Breast epithelium (tissue), 4 donors: ENCODE measurements at places on chromosomes 12 and 14. TPM values are rescaled to one million over a fixed set of nuclear protein-coding genes. Genes with fewer than 3 reads are reported as not detected.

Gene GPR137C
- total RNA-seq: 0.80 TPM

Gene OR4E2
- not detected for total RNA-seq

Gene A2M
- total RNA-seq: 281 TPM

Gene SERPINA10
- not detected for total RNA-seq

Gene TMTC1
- 49.9 TPM for total RNA-seq

Gene UNC79
- 0.29 TPM for total RNA-seq

Gene ANKRD33
- not detected for total RNA-seq

Gene NRIP2
- 0.16 TPM for total RNA-seq

Gene LGR5
- total RNA-seq: 0.15 TPM

Gene KLRG1
- total RNA-seq: 3.9 TPM

Gene GARIN6
- total RNA-seq: not detected

DNA sequence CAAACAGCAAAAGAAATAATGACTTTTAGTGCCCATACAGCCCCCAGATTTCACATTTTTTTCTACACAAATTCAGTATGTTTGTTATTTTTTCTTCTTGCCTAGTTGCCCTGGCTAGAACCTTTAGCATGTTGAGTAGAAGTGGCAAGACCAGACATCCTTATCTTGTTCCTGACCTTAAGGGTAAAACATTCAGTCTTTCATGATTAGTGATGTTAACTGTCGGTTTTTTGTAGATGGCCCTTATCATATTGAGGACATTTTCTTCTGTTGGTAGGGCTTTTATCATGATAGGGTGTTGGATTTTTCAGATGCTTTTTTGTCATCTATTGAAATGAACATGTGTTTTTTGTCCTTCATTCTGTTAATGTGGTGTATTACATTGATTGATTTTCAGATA, 17.1 kb downstream of the IRAK3 start:
- H3K4me1 ChIP-seq: no peaks in the 10 kb centered on the region
- H3K36me3 ChIP-seq: no peaks in the 10 kb centered on the region
- no peak overlapping the region for H3K4me3 ChIP-seq
- no peak for DNase-seq
- no peaks in the 10 kb centered on the region for H3K27me3 ChIP-seq

- H3K27ac ChIP-seq: peak overlapping the region; percentile 96
- DNase-seq: no peak
- peak overlapping the region; percentile 89 for H3K4me3 ChIP-seq
- H3K27me3 ChIP-seq: no peaks in the 10 kb centered on the region
Measured at GRCh38 chr12:6384499-6385436, 806 bp downstream of the LTBR start.

GRCh38 chr12:94725375-94726168, 75.2 kb upstream of the TMCC3 start:
- DNase-seq: no peak
- no peaks in the 10 kb centered on the region for H3K4me1 ChIP-seq
- no peaks in the 10 kb centered on the region for H3K36me3 ChIP-seq

- H3K4me3 ChIP-seq: no peak overlapping the region
- H3K36me3 ChIP-seq: no peaks in the 10 kb centered on the region
- DNase-seq: no peak
Measured at GRCh38 chr12:75944097-75944904, 87.3 kb downstream of the PHLDA1 start.

- H3K4me1 ChIP-seq: no peaks in the 10 kb centered on the region
- H3K36me3 ChIP-seq: no peaks in the 10 kb centered on the region
- H3K27ac ChIP-seq: peak overlapping the region; percentile 93
- peak overlapping the region; percentile 78 for H3K4me3 ChIP-seq
- H3K27me3 ChIP-seq: no peaks in the 10 kb centered on the region
Measured at GRCh38 chr12:27524839-27525753, 1.1 kb downstream of the PPFIBP1 start.

GRCh38 chr14:105258846-105259245, 10.5 kb downstream of the BTBD6 start:
- no peak overlapping the region for H3K27ac ChIP-seq
- DNase-seq: no peak
- no peak overlapping the region for H3K4me3 ChIP-seq

DNA sequence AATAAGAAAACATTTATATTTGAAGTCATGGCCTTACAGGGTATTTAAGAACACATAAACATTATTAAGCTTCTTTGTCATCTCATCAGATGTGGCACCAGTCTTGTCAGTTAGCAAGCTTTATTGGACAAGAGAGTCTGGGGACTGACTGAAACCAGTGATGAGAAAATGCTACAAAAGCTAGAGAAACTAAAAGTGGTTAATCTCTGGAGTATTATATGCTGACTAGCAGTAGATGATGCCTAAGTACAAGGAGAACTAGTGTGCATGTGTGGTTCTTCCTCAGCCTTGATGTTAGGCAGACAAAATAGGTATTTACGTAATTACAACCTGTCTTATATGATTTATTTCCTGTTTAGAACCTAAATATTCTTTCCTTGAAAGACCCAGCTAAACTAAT, 176.5 kb downstream of the CPNE8 start:
- no peaks in the 10 kb centered on the region for H3K36me3 ChIP-seq
- DNase-seq: no peak
- no peaks in the 10 kb centered on the region for H3K4me1 ChIP-seq
- H3K27me3 ChIP-seq: no peaks in the 10 kb centered on the region
- H3K4me3 ChIP-seq: no peak overlapping the region
- H3K27ac ChIP-seq: no peak overlapping the region

- H3K27me3 ChIP-seq: no peaks in the 10 kb centered on the region
- H3K4me3 ChIP-seq: no peak overlapping the region
- no peaks in the 10 kb centered on the region for H3K36me3 ChIP-seq
Measured at GRCh38 chr12:124317400-124317799, 22.5 kb downstream of the RFLNA start.

DNA sequence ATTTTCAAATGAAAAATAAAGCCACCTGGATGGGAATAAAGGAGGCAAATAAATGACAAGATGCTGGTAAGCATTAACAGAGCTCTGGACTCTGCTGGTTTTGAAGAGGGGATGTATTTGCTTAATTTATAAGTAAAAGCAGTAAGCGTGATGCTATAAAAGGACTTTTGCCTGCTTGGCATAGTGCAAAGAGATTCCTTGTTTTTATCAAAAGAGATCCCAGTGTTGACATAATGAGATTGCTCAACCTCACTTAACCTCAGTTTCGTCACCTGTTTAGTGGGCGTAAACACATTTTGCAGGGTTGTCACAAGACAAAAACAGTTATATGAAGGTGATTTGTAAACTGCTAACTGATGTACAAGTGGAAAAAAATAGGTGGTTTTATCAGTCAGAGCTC, 13.8 kb downstream of the ASCL1 start:
- no peak overlapping the region for H3K27ac ChIP-seq
- H3K4me1 ChIP-seq: no peaks in the 10 kb centered on the region

DNA sequence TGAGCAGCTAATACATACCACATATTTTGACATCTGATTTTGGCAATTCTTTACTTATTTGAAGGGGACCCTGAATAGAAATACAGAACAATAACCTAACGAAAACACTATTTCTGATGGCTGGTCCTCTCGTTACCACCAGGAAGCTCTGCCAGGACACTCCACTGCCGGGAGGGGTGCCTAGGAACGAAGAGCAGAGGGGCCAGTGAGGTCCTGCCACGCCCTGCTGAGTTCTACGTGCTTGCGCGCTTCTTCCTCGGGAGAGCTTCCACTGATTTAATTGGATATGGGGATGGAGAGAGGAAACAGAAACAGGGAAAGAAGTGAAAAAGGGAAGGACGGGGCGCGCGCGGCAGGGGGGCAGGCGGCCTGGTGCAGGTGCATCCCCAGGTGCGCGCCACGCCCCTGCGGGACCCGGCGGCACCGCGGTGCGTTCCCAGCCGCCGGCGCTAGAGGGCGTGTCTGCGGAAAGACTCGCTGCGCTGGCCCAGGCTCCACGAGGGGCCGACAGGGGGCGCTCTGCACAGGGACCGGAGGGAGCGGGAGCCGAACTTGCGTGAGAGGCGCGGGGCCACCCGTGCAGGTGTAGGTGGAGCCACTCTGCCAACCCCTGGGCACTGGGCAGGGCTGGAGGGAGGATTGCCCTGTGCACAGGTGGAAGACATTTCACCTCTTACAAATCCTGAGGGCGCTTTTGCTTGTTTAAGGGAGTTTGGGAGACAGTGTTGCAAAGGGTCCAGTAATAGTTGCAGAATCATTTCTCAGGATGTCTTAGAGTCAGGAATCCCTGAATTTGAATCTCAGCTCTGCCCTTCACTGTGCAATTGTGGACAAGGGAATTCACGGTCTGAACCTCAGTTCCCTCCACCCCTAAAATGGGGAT, 986.3 kb upstream of the TMEM132C start:
- H3K27ac ChIP-seq: no peak overlapping the region
- no peak for DNase-seq
- no peaks in the 10 kb centered on the region for H3K4me1 ChIP-seq
- H3K36me3 ChIP-seq: no peaks in the 10 kb centered on the region

DNA sequence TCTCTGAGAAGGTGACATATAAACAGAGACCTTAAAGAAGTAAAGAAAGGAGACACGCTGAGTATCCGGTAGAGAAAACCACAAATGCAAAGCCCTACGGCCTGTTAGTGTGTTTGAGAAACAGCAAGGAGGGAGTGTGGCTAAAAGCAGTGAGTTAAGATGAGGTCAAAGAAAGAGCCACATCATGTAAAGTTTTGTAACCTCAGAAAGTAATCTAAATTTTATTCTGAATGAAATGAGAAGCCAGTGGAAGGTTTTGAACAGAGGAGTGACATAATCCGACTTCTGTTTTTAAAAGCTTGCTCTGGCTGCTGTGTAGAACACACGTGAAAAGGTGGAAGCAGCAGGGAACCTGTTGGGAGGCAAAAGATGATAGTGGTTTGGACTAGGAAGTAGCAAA, 32.6 kb downstream of the PPP2R5E start:
- H3K27ac ChIP-seq: no peak overlapping the region
- no peaks in the 10 kb centered on the region for H3K4me1 ChIP-seq

DNA sequence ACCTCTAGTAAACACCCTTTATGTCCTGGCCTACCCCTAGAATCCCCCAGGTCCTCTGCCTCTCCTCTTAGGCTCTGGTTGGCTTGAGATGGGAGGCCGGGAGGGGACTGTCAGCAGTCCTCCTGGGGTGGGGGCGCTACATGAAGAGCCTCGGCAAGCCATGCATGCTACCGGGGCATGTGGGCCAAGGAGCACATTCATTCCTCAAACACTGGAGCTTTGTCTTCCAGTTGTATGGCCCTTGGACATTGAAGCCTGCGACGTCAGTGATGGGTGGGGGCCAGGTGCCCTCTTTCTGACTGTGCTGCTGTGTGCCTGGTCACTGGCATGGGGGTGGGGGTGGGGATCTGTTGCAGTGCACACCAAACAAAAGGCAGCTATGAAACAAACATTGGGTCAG, 15.8 kb upstream of the CELA1 start:
- no peaks in the 10 kb centered on the region for H3K27me3 ChIP-seq
- H3K4me3 ChIP-seq: no peak overlapping the region
- no peak for DNase-seq
- H3K36me3 ChIP-seq: no peaks in the 10 kb centered on the region

- H3K27ac ChIP-seq: peak within 1 kb of the TSS; percentile 73
- H3K4me3 ChIP-seq: peak within 1 kb of the TSS; percentile 65
- H3K27me3 ChIP-seq: peaks cover 23% of the 10 kb centered on the region
- no peaks in the 10 kb centered on the region for H3K4me1 ChIP-seq
Measured at GRCh38 chr12:53938326-53939140, at the start of gene HOXC13. Gene HOXC13 (plus strand): TSS chr12:53938831. CDS start chr12:53938907, 76 bp downstream.
